ENCODE measurements at places on chromosomes 5 and 9. TPM values are rescaled to one million over a fixed set of nuclear protein-coding genes. Genes with fewer than 3 reads are reported as not detected.

GRCh38 chr9:114759512-114760341 is 46.1 kb downstream of the TNFSF15 start:
- DNase-seq, result no peak

DNA sequence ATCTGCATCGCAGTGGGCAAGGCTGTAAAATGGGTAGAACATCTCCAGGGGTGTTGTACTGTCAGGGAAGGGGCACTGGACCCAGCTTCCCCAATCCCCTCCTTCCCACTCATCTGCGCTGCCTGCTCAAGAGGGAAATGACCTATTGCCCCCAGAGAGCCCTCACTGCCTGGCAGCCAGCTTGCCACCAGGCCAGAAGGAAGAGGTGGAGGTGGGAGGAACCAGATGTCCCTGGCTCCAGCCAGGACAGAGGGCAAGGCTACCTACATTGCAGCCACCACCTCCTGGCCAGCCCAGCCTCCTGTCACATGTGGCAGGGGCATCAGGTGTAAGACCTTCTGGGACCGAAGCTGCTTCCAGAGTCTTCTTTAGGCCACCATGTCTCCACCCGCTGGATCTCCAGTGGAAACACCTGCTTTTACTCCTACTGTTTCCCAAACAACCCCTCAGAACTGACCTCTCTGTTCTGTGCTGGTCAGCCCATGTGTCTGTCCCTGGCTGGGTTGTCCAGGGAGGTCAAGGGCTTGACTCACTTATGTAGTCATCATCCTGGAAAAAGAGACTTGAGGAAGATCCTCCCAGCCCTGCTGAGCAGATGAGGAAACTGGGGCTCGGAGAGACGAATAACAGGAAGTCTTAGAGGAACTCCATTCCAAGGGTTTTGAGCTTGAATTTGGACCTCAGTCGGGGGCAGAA is 42.3 kb downstream of the JADE2 start:
- no peak for DNase-seq

RMRP gene
- total RNA-seq, result 36,256 TPM

FOXD4L5 gene
- 0.09 TPM for total RNA-seq

DAPK1 gene
- total RNA-seq, result 166 TPM

All from kidney (tissue), 22 donors.